ENCODE measurements at places on chromosomes 11 and 22. TPM values are rescaled to one million over a fixed set of nuclear protein-coding genes. Genes with fewer than 3 reads are reported as not detected.

GRCh38 chr11:13118194-13118593 is 109.1 kb downstream of the RASSF10 start:
- peak overlapping the region; percentile 77 for H3K27ac ChIP-seq
- peak overlapping the region; percentile 13 for H3K4me3 ChIP-seq
- DNase-seq, result no peak
- H3K4me1 ChIP-seq, result peaks cover 69% of the 10 kb centered on the region
- H3K27me3 ChIP-seq, result no peaks in the 10 kb centered on the region

DNA sequence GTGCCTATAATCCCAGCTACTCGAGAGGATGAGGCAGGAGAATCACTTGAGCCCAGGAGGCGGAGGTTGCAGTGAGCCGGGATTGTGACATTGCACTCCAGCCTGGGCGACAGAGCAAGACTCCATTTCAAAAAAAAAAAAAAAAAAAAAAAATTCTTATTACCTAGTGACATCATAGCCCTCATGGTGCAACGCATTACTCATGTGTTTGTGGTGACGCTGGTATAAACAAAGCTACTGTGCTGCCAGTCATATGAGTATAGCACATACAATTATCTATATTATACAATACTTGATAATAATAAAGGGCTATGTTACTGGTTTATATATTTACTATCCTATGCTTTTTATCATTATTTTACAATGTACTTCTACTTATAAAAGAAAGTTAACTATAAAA is 41.2 kb downstream of the OR2AT4 start:
- no peak for DNase-seq
- H3K27ac ChIP-seq, result no peak overlapping the region
- peaks cover 15% of the 10 kb centered on the region for H3K4me1 ChIP-seq

- H3K4me3 ChIP-seq, result no peak overlapping the region
- peaks cover 19% of the 10 kb centered on the region for H3K36me3 ChIP-seq
- H3K27me3 ChIP-seq, result no peaks in the 10 kb centered on the region
- H3K4me1 ChIP-seq, result peaks cover 25% of the 10 kb centered on the region
- no peak overlapping the region for H3K27ac ChIP-seq
These were observed 4.5 kb downstream of the TLCD5 start for GRCh38 chr11:120329556-120329955.

DNA sequence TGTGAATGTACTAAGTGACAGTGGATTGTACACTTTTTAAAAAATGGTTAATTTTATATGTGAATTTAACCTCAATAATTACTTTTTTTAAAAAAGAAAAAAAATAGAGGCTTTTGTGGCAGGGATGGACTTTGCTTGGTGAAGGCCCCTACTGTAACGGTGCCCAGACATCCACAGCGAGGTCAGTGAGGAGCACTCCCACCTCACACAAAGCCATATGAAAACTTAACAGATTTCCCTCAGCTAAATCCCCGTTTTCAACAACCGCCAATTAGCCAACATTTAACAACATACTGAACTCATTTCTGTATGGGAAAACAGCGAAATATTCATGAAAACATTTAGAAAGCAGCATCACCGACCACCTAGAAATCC is 642 bp upstream of the C11orf58 start:
- no peak overlapping the region for H3K27ac ChIP-seq
- H3K4me3 ChIP-seq, result no peak overlapping the region
- H3K36me3 ChIP-seq, result peaks cover 6% of the 10 kb centered on the region
- no peak for DNase-seq
- H3K27me3 ChIP-seq, result no peaks in the 10 kb centered on the region
- H3K4me1 ChIP-seq, result peaks cover 17% of the 10 kb centered on the region

GRCh38 chr11:13329670-13330356 is 52.2 kb downstream of the BMAL1 start:
- no peak overlapping the region for H3K4me3 ChIP-seq
- no peak overlapping the region for H3K27ac ChIP-seq
- H3K27me3 ChIP-seq, result no peaks in the 10 kb centered on the region
- peaks cover 40% of the 10 kb centered on the region for H3K4me1 ChIP-seq
- DNase-seq, result no peak

DNA sequence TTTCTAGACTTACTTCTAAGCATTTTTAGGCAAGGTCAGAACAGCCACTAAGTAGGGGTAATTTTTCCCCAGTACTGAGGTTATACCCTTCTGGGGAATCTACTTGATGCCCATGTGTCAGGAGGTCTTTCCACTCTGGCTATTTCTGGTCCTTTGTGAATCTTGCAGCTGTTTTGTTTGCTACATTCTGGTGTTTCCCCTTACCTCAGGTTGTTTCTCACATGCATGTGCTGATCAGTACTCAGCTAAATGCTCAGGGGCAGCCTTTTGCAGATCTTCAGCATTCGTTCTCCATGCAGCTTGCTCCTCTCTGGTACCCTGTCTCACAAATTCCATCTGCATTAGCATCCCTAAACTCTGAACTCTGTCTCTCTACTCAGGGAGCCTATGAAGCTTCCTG is 303.6 kb downstream of the SOX6 start:
- no peaks in the 10 kb centered on the region for H3K36me3 ChIP-seq
- no peak for DNase-seq
- H3K4me1 ChIP-seq, result no peaks in the 10 kb centered on the region
- peak overlapping the region; percentile 39 for H3K27ac ChIP-seq

DNA sequence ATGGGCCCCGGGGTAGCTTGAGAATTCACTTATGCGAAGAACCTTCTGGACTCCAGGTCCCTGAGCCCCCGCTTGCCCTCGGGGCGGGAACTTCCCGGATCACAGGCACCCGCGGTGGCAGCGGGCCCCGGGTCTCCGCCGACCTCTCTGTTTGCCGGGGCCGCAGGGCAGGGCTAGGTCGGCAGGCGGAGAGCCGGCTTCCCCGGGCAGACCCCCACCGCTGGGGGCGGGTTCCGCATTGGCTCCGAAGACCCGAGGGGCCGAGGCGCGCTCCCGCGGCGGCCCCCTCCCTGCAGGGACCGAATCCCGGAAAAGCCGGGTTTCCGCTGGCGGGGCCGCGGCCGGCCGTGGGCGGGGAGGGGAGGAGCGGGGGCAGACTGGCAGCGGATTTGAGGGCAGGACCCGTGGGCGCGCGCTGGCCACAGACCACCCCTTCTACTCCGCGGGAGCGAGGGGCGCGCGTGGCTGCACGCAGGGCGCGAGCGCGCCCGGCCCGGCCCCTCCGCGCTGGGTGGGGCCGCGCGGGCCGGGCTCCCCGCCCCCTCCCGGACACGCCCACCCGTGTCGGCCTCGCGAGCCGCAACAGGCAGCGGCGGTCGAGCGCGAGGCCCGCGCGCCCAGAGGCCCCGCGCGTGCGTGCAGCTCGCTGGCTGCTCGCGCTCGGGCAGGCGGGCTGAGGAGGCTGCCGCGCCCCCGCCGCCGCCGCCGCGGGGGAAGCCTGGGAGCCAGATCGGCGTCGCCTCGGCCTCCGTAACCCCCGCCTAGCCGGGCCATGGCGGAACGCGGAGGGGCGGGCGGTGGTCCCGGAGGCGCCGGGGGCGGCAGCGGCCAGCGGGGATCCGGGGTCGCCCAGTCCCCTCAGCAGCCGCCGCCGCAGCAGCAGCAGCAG is at the start of gene PACS1:
Gene PACS1 (plus strand): TSS at position 558 of the 889 bp plus-strand sequence. CDS start 215 bp downstream, at position 773.
- DNase-seq, result peak; percentile 51
- peaks cover 59% of the 10 kb centered on the region for H3K36me3 ChIP-seq
- peaks cover 41% of the 10 kb centered on the region for H3K4me1 ChIP-seq

GRCh38 chr11:112113539-112114457 is 27.1 kb downstream of the SDHD start:
- no peaks in the 10 kb centered on the region for H3K36me3 ChIP-seq
- H3K4me1 ChIP-seq, result no peaks in the 10 kb centered on the region
- H3K4me3 ChIP-seq, result no peak overlapping the region
- no peak for DNase-seq
- no peaks in the 10 kb centered on the region for H3K27me3 ChIP-seq

DNA sequence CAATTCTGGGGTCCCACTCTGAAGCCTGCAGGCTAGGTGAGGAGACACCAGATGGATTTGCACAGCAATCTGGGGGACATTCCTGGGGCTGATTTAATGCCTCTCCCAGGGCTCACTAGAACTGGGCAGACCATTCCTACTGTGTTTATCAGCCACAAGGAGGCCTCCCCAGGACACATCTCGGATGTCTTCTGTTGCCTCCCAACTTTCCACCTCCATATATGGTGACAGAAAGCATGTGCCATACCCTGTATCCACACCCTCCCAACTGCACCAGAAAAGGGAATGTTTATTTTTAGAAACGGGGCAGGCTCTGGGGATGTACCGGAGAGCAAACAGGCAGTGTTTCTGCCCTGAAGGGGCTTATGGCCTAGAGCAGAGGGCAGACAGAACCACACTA is 181.8 kb downstream of the CSNK2A3 start:
- no peaks in the 10 kb centered on the region for H3K4me1 ChIP-seq
- no peaks in the 10 kb centered on the region for H3K36me3 ChIP-seq
- no peak overlapping the region for H3K4me3 ChIP-seq

DNA sequence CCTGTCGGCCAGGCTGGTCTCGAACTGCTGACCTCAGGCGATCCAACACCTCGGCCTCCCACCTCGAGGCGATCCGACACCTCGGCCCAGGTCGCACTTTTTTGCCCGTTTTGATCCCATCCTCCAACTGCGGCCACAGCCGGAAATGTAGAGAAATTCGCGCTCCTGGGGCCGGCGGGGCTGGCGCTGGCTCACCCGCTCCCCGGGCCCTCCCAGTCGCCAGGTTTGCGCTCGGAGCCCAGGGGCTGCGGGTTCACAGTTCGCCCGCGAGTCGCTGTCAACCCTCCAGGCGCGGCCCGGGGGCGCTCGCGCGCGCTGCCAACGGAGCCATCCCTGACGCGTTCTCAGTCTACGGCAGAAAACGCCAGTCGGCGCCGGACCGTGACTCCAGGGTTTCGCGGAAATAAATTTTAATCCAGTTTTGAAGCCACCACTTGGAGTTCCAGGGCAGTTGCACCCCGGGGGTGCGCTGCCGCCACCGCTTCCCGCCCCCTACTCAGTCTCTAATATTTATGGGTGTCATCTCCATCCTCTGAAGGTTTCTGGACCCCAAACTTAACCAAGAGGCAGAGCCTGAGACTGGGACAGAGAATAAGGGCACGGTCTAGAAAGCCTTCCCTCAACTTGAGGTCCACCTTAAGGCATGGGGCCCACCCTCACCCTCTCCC is 1.5 kb upstream of the KLHDC7B start:
- no peaks in the 10 kb centered on the region for H3K27me3 ChIP-seq
- H3K27ac ChIP-seq, result peak overlapping the region; percentile 92
- peak; percentile 93 for DNase-seq
- H3K36me3 ChIP-seq, result peaks cover 30% of the 10 kb centered on the region

- H3K4me3 ChIP-seq, result no peak overlapping the region
- H3K27me3 ChIP-seq, result peaks cover 78% of the 10 kb centered on the region
These were observed 9.8 kb downstream of the CHRDL2 start for GRCh38 chr11:74721479-74721835.

- H3K4me1 ChIP-seq, result no peaks in the 10 kb centered on the region
- no peak overlapping the region for H3K27ac ChIP-seq
- no peak for DNase-seq
- H3K27me3 ChIP-seq, result no peaks in the 10 kb centered on the region
- no peaks in the 10 kb centered on the region for H3K36me3 ChIP-seq
These were observed 1313.1 kb downstream of the JRKL start for GRCh38 chr11:97702951-97703350.

DNA sequence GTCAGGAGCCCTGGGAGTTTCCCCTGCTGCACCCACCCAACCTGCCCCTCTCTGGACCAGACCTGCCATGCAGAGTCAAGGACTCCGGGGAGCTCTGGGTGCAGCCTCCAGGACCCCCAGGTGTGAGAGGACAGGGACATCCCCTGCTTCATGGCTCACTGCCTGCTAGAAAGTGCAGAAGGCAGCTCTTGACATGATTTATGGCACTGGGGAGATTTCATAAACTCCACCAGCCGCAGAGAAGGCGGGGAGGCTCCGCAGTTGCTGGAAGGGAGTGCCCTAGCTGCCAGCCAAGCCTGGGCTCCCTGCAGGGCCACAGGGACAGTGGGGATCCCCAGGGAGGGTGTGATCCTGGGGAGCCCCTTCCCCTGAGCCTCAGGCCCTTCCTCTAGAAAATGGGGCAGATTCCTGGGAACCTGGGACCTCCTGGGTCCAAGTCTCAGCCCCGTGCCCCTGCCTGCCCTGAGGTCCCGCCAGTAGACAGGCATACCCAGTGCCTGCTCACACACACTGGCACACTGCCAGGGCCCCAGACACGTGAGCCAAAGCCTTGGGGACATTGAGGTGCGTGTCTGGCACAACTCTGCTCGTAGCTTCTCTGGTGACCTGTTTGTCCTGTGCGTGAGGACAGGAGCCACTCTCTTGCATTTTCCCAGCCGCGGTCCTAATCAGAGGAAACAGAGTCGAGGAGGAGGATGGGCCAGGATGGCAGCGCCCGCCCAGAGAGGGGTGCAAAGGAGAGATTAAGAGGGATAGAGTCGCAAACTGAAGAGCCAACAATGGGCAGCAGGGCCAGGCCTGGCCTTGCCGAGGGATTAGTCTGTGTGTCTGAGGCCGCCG is 13.8 kb downstream of the CABP7 start:
- H3K36me3 ChIP-seq, result peaks cover 10% of the 10 kb centered on the region
- DNase-seq, result no peak
- no peaks in the 10 kb centered on the region for H3K4me1 ChIP-seq
- no peak overlapping the region for H3K4me3 ChIP-seq

DNA sequence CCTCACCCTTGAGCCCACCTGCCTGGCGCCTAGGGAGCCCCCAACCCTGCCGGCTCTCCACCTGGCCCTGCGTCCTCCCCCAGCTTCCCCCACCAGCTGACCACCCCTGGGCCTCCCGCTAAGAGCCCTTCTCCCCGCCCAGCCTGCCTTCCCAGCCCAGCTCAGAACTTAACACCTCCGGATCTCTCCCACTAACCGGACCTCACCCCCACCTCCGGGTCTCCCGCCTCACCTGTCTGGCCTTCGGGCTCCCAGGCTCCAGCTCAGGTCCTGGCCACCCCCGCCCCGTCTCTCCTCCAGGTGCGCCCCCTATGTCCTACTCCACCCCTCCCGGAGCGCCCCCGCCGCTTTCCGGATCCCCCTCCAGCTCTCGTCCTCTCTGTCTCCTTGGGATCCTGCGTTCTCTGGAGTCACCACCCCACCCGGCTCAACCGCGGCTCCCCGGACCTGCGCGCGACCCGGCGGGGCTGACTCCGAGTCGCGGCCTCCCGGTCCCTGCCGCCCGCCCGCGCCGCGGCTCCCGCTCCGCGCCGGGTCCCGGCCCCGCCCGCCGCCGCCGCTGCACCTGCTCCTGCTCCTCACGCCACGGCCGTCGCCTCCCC is at the start of gene KCNJ11:
Gene KCNJ11 (minus strand): TSS at position 51 of the 602 bp plus-strand sequence. CDS start 568 bp downstream, outside the sequence.
- peaks cover 22% of the 10 kb centered on the region for H3K36me3 ChIP-seq
- peak; percentile 39 for DNase-seq
- peak within 1 kb of the TSS; percentile 77 for H3K4me3 ChIP-seq
- H3K4me1 ChIP-seq, result no peaks in the 10 kb centered on the region
- H3K27me3 ChIP-seq, result no peaks in the 10 kb centered on the region

DEPDC7 gene
- total RNA-seq, result 1.2 TPM

NNMT gene
- total RNA-seq, result 52.7 TPM

MS4A6A gene
- not detected for total RNA-seq

C11orf71 gene
- total RNA-seq, result 3.8 TPM

KRTAP5-9 gene
- not detected for total RNA-seq

AGBL2 gene
- total RNA-seq, result 3.2 TPM

MRGPRE gene
- not detected for total RNA-seq

KRTAP5-3 gene
- not detected for total RNA-seq

AQP11 gene
- 1.2 TPM for total RNA-seq

LGALS12 gene
- total RNA-seq, result not detected

C11orf97 gene
- not detected for total RNA-seq
